ENCODE measurements at places on chromosomes 12 and 14.

DNA sequence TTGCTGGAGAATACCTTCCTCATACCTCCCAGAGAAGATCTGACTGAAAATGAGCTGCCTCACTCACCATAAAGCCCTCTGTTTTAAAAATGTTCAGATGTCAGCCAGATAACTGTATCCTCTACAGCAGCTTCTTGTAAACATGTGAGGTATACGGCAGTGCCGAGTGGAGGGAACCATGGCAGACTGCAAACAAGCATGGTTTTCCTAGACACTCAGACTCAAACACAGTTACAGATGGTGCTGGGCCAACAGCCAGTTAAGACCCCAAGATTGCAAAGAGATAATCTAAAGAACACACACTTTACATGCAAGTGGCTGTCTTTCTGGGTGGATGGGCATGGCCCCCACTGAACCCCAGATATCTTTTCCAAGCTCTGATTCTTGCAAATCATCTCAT, 16.6 kb upstream of the CCDC177 start:
- no peak for DNase-seq

DNA sequence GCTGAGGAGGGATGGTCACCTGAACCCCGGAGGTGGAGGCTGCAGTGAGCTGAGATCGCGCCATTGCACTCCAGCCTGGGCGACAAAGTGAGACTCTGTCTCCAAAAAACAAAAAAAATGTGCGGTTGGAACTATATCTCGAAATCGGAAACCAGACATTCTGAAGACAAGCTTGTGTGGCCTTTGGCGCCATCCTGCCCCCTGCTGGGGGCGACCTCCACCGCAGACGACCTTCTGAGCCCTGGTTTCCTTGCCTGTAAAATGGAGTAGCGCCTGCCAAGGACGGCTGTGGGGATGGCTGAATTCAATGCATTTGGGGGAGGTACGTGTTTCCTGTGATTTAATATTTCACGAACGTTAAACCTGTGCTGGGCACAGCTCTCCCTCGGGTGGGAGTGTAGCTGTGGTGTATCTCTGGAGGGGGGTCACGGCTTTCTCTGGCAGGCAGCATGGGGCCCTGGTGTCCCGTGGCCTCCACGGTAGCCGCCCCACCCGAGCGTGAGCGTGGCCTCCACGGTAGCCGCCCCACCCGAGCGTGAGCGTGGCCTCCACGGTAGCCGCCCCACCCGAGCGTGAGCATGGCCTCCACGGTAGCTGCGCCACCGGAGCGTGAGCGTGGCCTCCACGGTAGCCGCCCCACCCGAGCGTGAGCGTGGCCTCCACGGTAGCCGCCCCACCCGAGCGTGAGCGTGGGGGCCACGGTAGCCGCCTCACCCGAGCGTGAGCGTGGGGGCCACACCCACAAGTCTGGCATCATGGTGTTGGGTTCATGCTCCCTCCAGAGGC, 55.3 kb downstream of the LRCOL1 start:
- peak; percentile 83 for DNase-seq

- no peak for DNase-seq
Observed at GRCh38 chr12:113240395-113240794, 19.1 kb downstream of the TPCN1 start.

DNA sequence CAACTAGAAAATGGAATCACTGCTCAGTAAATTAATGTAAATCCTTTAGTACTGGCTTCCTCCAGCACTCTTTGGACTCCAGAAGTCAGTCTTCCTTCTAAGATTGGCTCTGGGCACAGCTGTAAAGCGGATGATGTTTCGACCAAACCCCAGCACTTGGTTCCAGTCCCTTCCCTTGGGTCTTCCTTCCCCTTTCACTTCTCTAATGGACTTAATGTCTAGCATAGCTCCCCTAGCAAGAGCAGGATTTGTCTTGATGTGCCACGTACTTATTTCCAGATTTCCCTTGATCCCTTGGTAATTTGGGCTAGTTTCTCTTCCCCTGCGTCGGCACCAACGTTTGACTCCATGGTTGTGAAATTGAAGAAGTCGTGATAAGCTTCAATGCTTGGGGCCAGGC, 28.3 kb downstream of the C12orf75 start:
- no peak for DNase-seq

GRCh38 chr12:128137140-128137539, 129.8 kb upstream of the TMEM132C start:
- no peak for DNase-seq

DNA sequence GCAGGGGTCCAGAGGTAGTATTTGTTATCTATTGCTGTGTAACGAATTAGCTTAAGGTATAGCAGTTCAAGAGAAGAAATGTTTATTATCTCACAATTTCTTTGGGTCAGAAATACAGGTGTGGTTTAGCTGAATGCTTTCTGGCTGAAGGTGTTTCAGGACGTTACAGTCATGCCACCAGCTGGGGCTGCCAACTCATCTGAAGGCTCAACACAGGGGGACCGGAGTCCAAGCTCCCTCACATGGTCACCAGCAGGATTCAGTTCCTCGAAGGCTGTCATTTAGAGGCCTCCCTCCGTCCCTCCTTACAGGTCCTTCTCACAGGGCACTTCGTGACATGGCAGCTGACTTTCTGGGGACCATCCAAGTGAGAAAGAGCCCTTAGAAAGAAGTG, 37.5 kb upstream of the SINHCAF start:
- no peak for DNase-seq

- no peak for DNase-seq
Observed at GRCh38 chr12:2820432-2820831, 8.0 kb downstream of the ITFG2 start.

Data from islet precursor cell (in vitro differentiated cells).